H9 (cell line): ENCODE measurements at places on chromosomes 5 and 9. TPM values are rescaled to one million over a fixed set of nuclear protein-coding genes. Genes with fewer than 3 reads are reported as not detected.

DNA sequence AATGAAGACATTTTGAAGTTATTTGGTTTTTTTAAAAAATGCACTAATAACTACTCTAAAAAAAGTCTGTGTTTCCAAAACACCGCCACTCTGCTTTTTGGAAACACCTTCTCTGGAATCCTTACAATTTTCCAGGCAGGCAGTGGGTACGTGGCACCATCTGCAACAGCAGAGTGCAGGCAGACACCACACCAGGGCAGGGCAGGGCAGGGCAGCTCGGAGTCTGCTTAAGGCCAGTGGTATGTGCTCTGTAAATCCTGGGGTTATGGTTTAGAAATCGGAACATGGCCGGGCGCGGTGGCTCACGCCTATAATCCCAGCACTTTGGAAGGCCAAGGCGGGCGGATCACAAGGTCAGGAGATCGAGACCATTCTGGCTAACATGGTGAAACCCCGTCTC, 97.6 kb downstream of the TLE1 start:
- H3K27me3 ChIP-seq, result no peaks in the 10 kb centered on the region
- peaks cover 81% of the 10 kb centered on the region for H3K36me3 ChIP-seq
- no peak overlapping the region for H3K27ac ChIP-seq
- DNase-seq, result no peak
- no peak overlapping the region for H3K4me3 ChIP-seq
- peaks cover 14% of the 10 kb centered on the region; the same call in 1 of the 2 replicates for H3K4me1 ChIP-seq

GRCh38 chr9:109349421-109349846, 28.6 kb upstream of the EPB41L4B start:
- no peak for DNase-seq
- H3K4me3 ChIP-seq, result no peak overlapping the region
- H3K4me1 ChIP-seq, result peaks cover 5% of the 10 kb centered on the region; the same call in 1 of the 2 replicates
- no peaks in the 10 kb centered on the region for H3K27me3 ChIP-seq

- H3K36me3 ChIP-seq, result peaks cover 26% of the 10 kb centered on the region
- H3K27me3 ChIP-seq, result no peaks in the 10 kb centered on the region; the same call in 1 of the 2 replicates
- peak overlapping the region; percentile 86 for H3K4me3 ChIP-seq
- DNase-seq, result no peak
Measured at GRCh38 chr5:138468133-138468965, 3.1 kb downstream of the EGR1 start.

- DNase-seq, result no peak
- no peak overlapping the region for H3K4me3 ChIP-seq
- no peak overlapping the region for H3K27ac ChIP-seq
- no peaks in the 10 kb centered on the region for H3K4me1 ChIP-seq
- H3K27me3 ChIP-seq, result no peaks in the 10 kb centered on the region
Measured at GRCh38 chr5:77224672-77225355, 14.3 kb downstream of the PDE8B start.

DNA sequence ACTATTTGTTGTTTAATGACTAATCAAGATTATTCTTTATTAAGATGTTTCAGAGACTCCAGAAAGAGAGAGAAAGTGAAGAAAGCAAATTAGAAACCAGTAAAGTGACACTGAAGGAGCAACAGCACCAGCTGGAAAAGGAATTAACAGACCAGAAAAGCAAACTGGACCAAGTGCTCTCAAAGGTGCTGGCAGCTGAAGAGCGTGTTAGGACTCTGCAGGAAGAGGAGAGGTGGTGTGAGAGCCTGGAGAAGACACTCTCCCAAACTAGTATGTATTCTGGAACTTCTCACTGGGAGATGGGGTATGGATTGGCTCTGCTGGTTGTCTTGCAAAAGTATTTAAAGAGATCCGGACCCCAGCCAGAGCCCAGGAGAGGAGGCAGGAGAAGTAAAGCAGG, 33.6 kb downstream of the RAB14 start:
- no peak overlapping the region for H3K4me3 ChIP-seq
- no peak for DNase-seq
- H3K36me3 ChIP-seq, result peaks cover 22% of the 10 kb centered on the region

GRCh38 chr5:54492178-54492577, 25.4 kb upstream of the SNX18 start:
- DNase-seq, result no peak
- H3K27me3 ChIP-seq, result no peaks in the 10 kb centered on the region
- H3K36me3 ChIP-seq, result 0 out of 2 replicates have a peak, but pooled peaks cover under 1% of the 10 kb centered on the region
- H3K4me3 ChIP-seq, result no peak overlapping the region
- H3K4me1 ChIP-seq, result no peaks in the 10 kb centered on the region

GRCh38 chr9:4549751-4550295, 59.6 kb downstream of the SLC1A1 start:
- no peak overlapping the region; the same call in 2 of the 3 replicates for H3K4me3 ChIP-seq
- no peaks in the 10 kb centered on the region for H3K27me3 ChIP-seq
- no peak for DNase-seq
- no peaks in the 10 kb centered on the region for H3K4me1 ChIP-seq
- H3K36me3 ChIP-seq, result no peaks in the 10 kb centered on the region

GRCh38 chr9:130636648-130637020, 27.8 kb upstream of the PRDM12 start:
- H3K4me3 ChIP-seq, result no peak overlapping the region
- H3K36me3 ChIP-seq, result peaks cover 57% of the 10 kb centered on the region
- no peaks in the 10 kb centered on the region; the same call in 1 of the 2 replicates for H3K4me1 ChIP-seq
- DNase-seq, result no peak
- no peak overlapping the region for H3K27ac ChIP-seq

- H3K27me3 ChIP-seq, result no peaks in the 10 kb centered on the region
- H3K27ac ChIP-seq, result no peak overlapping the region
- DNase-seq, result no peak
- peak overlapping the region; percentile 2; the same call in 1 of the 3 replicates for H3K4me3 ChIP-seq
- H3K36me3 ChIP-seq, result peaks cover 29% of the 10 kb centered on the region
Measured at GRCh38 chr5:82591021-82591515, 312.9 kb upstream of the RPS23 start.

DNA sequence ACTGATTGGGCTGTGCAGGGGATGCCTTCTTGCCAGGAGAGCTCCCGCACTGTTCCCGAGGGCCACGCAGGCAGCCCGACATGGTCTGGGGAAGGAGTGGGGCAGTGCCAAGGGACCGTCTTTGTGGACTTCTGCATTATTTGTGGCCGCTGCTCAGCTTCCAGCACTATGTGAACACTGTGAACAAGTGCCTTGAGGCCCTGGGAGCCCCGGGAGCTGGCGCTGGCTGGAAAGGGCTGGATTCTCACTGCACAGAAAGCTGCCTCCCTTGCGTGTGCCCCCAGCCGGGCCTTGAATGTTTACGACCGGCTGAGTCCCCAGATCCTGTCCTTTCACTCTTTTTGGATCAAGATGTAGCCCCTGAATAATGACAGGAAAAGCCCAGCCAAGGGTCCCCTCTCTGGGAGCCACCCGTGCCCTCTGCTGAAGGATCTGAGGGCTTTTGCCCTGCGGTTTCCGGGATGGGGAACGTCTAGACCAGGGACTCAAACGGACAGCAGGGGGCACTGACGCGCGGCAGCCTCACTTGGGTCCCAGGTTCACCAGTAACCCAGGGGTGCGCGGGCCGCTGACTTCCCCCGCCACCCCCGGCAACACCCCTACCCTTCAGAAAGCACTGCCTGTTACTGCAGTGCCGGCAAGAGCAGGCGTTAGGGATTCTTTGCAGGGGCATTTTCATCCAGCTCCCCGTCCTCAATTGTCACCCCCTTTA, 98.9 kb upstream of the FCN2 start:
- no peaks in the 10 kb centered on the region for H3K4me1 ChIP-seq
- H3K4me3 ChIP-seq, result no peak overlapping the region
- no peaks in the 10 kb centered on the region for H3K27me3 ChIP-seq
- H3K27ac ChIP-seq, result no peak overlapping the region

GRCh38 chr5:134833340-134834032, 12.3 kb upstream of the C5orf24 start:
- no peaks in the 10 kb centered on the region for H3K27me3 ChIP-seq
- no peak overlapping the region for H3K27ac ChIP-seq
- H3K4me3 ChIP-seq, result no peak overlapping the region
- peaks cover 38% of the 10 kb centered on the region for H3K36me3 ChIP-seq

- peak overlapping the region; percentile 99 for H3K4me3 ChIP-seq
- peak; percentile 82 for DNase-seq
- H3K27me3 ChIP-seq, result no peaks in the 10 kb centered on the region
- H3K4me1 ChIP-seq, result no peaks in the 10 kb centered on the region
Measured at GRCh38 chr9:100098046-100098886, 534 bp downstream of the ERP44 start.

- no peaks in the 10 kb centered on the region for H3K4me1 ChIP-seq
- H3K27ac ChIP-seq, result no peak overlapping the region
- no peak overlapping the region for H3K4me3 ChIP-seq
- no peak for DNase-seq
- no peaks in the 10 kb centered on the region for H3K27me3 ChIP-seq
Measured at GRCh38 chr5:101018299-101018698, 115.2 kb upstream of the ST8SIA4 start.

DNA sequence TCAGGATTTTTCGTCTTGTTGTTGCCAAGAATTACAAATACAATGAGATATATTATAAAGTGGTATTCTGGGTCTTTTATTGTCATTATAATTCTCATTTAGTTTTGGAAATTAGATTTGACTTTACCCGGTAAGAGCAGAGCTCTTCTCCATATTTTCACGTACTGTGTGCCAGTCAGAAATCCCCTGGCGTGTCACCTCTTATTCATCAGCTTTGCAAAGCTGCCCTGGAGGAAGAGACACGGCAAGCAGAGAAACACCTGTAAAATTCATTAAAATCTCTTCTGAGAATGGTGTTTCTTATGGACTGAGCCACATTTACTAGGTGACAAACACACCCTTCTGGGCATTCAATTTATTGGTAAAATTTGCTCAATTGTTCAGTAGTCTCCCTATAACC, 440.4 kb downstream of the HINT1 start:
- H3K4me1 ChIP-seq, result no peaks in the 10 kb centered on the region
- no peaks in the 10 kb centered on the region for H3K36me3 ChIP-seq
- DNase-seq, result no peak
- H3K4me3 ChIP-seq, result no peak overlapping the region
- H3K27ac ChIP-seq, result no peak overlapping the region

- H3K4me3 ChIP-seq, result no peak overlapping the region
- peak; percentile 52 for DNase-seq
- H3K27ac ChIP-seq, result peak overlapping the region; percentile 88
- H3K27me3 ChIP-seq, result no peaks in the 10 kb centered on the region
Measured at GRCh38 chr9:92989561-92989960, 42.2 kb downstream of the FGD3 start.

- no peaks in the 10 kb centered on the region for H3K36me3 ChIP-seq
- H3K27ac ChIP-seq, result no peak overlapping the region
- no peaks in the 10 kb centered on the region for H3K4me1 ChIP-seq
Measured at GRCh38 chr5:59741599-59741998, 151.9 kb downstream of the PDE4D start.

DNA sequence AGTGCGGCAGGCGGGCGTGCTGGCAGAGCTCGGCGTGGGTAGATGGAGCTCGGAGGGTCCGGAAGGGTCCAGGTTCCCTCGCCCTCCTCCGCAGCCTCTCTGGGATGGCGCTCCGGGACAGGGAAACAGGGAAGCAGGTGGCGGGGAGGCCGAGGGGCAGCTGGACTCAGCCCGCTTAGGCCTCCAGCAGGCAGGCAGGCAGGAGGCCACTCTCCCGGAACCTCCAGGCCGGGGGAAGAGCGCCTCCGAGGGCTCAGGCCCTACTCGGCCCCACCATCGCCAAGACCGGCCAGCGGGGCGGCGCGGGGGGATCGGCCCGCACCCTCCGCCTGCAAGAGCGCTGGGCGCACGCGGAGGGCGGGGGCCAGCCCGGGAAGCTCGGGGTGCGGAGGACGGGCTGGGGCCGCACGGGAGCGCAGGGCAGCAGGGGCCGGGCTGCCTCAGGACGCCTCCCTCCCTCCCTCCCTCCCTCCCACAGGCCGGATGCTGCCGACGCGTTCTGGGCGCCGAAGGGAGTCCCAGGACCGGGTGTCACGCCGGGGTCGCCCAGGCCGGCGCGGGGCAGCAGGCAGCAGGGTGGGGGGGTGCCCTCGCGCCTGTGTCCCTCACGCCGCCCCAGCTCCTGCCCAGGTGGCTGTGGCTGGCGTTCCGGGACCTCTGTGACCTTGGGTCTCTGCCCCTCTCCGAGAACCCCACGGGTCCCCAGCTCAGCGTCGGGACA, 977 bp downstream of the MGAT4B start:
- DNase-seq, result peak; percentile 34
- H3K36me3 ChIP-seq, result peaks cover 12% of the 10 kb centered on the region
- H3K4me3 ChIP-seq, result peak overlapping the region; percentile 87
- H3K27me3 ChIP-seq, result no peaks in the 10 kb centered on the region
- H3K27ac ChIP-seq, result no peak overlapping the region

DNA sequence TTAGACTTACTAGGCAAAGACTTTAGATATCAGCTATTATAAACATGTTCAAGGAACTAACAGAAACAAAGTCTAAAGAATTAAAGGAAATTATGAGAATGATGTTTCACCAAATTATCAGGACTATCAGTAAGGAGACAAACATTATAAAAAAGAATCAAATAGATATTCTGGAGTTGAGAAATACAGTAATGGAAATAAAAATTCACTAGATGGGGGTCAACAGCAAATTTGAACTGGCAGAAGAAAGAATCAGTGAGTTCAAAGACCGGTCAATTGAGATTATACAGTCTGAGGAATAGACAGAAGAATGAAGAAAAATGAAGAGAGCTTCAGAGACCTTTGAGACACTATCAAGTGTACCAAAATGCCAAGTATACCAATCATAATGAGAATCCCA, 9.6 kb upstream of the IL13 start:
- H3K27ac ChIP-seq, result no peak overlapping the region
- H3K27me3 ChIP-seq, result no peaks in the 10 kb centered on the region
- H3K4me1 ChIP-seq, result no peaks in the 10 kb centered on the region; the same call in 1 of the 2 replicates
- no peak overlapping the region for H3K4me3 ChIP-seq

- no peaks in the 10 kb centered on the region for H3K27me3 ChIP-seq
- H3K36me3 ChIP-seq, result no peaks in the 10 kb centered on the region
- no peak overlapping the region for H3K4me3 ChIP-seq
- DNase-seq, result peak; percentile 22
Measured at GRCh38 chr9:136020206-136020605, 59.0 kb upstream of the UBAC1 start.

- peaks cover 26% of the 10 kb centered on the region for H3K27me3 ChIP-seq
- H3K36me3 ChIP-seq, result 0 out of 3 replicates have a peak, but pooled peaks cover 2% of the 10 kb centered on the region
- H3K4me3 ChIP-seq, result no peak overlapping the region
- no peak overlapping the region for H3K27ac ChIP-seq
- no peak for DNase-seq
Measured at GRCh38 chr9:121071756-121072421, 2.9 kb upstream of the CNTRL start.

GRCh38 chr5:66367814-66368541, 223.9 kb downstream of the SREK1 start:
- H3K36me3 ChIP-seq, result no peaks in the 10 kb centered on the region
- H3K27ac ChIP-seq, result no peak overlapping the region
- no peaks in the 10 kb centered on the region for H3K27me3 ChIP-seq
- H3K4me3 ChIP-seq, result no peak overlapping the region
- H3K4me1 ChIP-seq, result no peaks in the 10 kb centered on the region
- no peak for DNase-seq

Gene FAM78A
- total RNA-seq, result 1.9 and 2.1 TPM in 2 replicates

Gene RASGRF2
- total RNA-seq, result 11.3 and 13.5 TPM in 2 replicates

Gene CDC20B
- total RNA-seq, result 0.18 and 0.26 TPM in 2 replicates

Gene CEP72
- 24.8 and 26.7 TPM in 2 replicates for total RNA-seq

Gene ZDHHC11
- 32.7 and 37.6 TPM in 2 replicates for total RNA-seq

Gene SPAAR
- 0.26 TPM in 1 of 2 replicates, not detected in the other for total RNA-seq

Gene GRXCR2
- not detected in 2 replicates for total RNA-seq

Gene GCNT4
- total RNA-seq, result 0.63 and 0.66 TPM in 2 replicates

Gene EPB41L4A
- total RNA-seq, result 4.8 and 4.9 TPM in 2 replicates

Gene CSF2
- total RNA-seq, result not detected in 2 replicates

Gene THG1L
- total RNA-seq, result 12.9 and 13.5 TPM in 2 replicates

Gene RARS1
- total RNA-seq, result 97.5 and 108 TPM in 2 replicates
